Urinary bladder (tissue), 4 donors: ENCODE measurements at places on chromosomes 3 and 15. TPM values are rescaled to one million over a fixed set of nuclear protein-coding genes. Genes with fewer than 3 reads are reported as not detected.

GRCh38 chr3:185943760-185944106 lies 5.9 kb upstream of the TRA2B start:
- DNase-seq = no peak

- no peak for DNase-seq
Measured at GRCh38 chr3:124384527-124384926, 345.7 kb upstream of the UMPS start.

GRCh38 chr3:6504347-6504746 lies 356.6 kb upstream of the GRM7 start:
- DNase-seq = no peak

DNA sequence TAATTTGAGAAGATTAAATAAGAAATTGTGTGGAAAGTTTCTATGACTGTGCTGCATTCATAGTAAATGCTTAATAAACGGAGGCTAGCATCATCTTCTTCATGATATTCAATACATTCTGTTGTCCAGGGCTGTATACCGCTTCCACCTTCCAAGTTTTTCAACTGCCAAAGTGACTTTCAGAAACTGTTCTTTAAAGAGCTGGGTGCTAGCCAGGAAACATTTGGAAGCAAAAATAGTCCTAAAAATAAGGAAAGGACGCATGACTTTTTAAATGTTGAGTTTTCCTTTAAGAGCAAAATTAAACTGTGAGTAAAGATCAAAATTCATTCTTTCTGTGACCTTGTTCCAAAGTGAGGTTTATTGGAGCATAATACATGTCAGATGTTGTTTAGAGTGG lies 9.4 kb upstream of the ERC2 start:
- DNase-seq = no peak

- no peak for DNase-seq
Measured at GRCh38 chr3:171427771-171428320, 32.4 kb downstream of the TNIK start.

DNA sequence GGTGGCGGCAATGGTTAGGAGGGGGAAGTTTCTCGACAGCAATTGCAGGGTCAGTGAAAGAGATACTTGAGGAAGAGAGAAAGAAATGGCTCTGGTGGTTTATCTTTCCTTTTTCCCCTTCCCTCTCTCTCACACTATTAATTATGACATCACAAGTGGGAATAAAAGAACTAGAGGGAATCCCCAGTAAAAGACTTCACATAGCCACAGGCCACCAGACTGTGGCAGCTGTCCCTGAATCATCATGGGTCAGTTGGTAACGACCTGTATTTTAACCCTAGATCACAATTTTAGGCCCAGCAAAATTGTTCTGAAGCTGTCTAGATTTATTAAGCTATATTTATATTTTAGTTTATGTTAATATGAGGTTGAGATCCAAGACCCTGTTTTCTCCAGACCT lies 40.3 kb downstream of the MBNL1 start:
- no peak for DNase-seq

The TIGIT gene
- 0.18 TPM for polyA plus RNA-seq

The ZMYND10 gene
- 0.62 TPM for polyA plus RNA-seq
